ENCODE measurements at places on chromosomes 2 and 18.

GRCh38 chr2:99794414-99794813 lies 304.6 kb upstream of the REV1 start:
- DNase-seq: no peak

DNA sequence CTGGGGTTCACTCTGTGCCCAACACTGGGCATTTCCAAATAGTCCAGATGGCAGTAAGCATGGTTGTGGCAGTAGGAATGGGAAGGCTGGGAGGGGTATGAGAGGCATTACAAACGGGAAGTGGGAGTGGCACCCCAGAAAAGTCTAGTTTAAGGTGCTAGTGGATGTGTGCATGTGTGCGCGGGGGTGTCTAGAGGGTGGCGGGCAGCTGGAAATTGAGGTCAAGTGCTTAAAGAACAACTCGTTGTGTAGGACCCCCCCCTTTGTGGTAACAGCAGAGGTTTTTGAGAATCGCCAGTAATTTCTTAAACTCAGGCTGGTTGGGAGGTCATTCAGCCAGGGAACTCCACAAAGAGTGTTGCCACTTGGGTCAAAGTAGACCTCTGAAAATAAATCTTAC lies 69.9 kb downstream of the RHBDD1 start:
- no peak for DNase-seq

DNA sequence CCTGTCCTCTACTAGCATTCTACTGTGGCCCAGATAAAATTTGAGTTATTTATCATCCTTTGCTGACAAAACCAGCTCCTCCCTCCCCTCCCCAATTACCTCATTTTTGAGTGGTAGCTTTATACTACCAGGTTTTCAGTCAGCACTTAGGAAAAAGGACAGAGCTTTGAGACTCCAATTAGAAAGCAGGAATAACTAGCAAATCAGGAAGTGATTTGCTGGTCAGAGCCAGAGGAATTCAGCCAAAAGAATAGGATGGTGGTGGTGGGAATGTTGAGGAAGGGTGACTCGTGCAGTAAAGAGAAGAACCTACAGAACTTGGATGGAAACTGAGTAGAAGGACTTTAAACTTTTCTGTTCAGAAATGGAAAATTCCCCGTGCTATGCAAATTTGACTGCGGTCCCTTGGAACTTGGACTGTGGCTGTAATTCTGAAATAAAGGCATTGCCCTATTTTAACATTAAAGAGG lies 3.7 kb downstream of the MYL12B start:
- DNase-seq: peak; percentile 17

DNA sequence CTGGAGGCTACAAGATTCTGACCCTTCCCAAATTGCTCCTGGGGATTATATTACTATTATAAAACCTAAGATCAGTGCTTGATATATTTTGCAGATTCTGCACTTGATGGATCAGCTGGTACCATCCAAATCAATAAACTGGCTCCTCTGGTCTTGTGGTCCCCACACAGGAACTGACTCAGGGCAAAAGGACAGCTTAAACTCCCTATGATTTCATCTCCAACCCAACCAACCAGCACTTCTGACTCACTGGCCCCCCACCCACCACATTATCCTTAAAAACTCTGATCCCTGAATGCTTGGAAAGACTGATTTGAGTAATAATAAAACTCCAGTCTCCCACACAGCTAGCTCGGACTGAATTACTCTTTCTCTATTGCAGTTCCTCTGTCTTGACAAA lies 82.1 kb downstream of the TMEM163 start:
- no peak for DNase-seq

DNA sequence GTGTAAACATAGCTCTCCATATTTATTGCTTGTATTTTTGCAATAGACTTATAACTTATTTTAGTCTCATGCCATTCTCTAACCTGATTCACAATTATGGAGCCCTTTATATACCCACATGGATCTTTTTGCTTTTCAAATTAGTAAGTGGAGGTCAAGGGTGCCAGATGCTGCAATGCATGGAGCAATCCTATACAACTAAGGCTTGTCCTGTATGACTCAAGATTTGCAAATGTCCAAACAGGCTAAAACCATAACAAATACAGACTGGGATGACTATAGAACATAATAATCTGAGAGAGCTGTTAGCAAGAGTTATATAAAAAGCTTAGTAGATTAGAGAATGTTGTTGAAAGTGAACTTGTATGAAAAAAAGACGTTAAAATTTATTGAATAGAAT lies 690.4 kb upstream of the NRXN1 start:
- no peak for DNase-seq

GRCh38 chr2:144571770-144572169 lies 51.9 kb upstream of the ZEB2 start:
- no peak for DNase-seq

GRCh38 chr2:162490761-162491470 lies 147.0 kb downstream of the GCA start:
- DNase-seq: no peak

DNA sequence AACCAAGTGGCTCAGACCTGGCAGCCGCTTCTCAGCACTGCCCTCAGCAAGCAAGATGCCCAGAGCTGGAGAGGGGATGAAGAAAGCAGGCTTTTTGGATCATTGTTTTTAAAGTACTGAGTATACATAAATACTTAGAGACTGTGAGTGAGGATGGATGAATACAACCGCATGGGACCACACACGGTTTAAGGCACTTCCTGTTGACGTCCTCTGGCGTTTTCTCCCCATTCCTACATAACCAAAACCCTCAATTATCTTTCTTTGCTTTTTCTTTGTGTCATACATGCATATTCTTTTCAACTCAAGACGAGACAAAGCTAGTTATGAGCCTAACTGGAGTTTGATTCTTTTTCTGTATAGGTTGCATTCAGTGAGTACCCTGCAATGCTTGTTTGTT lies 198.4 kb downstream of the GALR1 start:
- DNase-seq: no peak

DNA sequence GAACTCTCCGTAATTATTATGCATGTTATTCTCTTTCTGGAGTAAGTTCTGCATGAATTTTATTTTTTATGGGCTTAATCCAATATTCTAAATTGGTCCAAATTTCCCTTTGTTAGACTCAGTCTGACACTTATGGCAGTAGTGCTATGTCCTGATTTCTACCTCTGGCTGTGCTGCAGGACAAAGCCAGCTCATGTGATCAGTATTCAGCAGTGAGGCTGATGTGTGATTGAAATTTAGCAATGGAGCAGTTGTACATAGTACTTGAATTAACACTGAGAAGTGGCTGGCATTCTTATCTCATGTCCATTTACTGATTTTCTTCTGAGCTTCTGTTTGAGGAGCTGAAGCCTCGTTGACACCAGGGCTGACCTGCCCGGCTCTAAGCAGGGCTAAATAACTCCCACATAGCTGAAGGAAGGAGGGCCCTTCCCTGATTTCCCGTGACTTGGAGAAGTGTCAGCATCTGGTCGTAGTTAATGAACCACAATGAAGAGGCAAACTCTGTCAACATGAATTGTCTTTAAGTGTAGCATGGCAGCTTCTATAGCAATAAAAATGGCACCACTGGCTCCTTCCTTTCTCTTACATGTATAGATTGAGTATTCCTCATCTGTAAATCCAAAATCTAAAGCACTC lies 159.0 kb upstream of the RASGRP3 start:
- no peak for DNase-seq

GRCh38 chr2:219010162-219010756 lies 17.0 kb upstream of the CRYBA2 start:
- peak; percentile 63 for DNase-seq

DNA sequence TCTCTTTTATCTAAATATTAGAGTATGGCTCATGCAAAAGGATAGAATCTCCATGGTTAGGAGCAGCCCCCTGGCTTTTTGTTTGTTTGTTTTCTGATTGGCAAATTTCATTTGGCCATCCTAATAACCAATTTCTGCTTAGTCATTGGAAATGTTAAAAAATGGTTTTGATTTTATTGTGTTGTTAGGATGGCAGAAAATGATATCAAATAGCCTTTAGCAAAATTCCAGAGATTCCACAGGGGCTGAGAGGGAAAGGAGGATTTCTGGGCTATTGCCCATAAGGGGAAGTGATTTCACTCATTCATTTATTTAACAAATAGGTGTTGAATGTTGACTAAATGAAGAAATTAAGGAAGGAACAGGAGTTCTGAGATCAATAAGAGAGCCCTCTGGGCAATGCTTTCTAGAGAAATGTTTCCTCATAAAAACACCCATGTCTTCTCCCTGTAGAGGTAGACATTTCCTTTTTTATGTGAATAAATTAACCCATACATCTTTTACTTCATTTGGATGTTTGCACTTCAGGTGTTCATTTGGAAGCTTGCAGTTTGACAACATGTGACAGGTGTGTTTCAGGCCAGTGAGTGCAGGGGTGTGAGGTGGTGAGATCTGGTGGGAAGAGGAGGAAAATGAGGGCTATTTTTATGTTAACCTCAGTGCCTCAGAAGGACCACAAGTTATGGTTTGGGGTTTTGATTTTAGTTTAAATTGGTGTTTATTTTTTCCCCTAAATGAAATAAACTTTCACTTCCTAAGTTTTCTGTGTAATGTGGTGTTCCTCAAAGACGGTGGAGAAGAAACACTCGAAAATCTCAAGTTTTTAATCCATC lies 61.7 kb upstream of the EPC2 start:
- no peak for DNase-seq

DNA sequence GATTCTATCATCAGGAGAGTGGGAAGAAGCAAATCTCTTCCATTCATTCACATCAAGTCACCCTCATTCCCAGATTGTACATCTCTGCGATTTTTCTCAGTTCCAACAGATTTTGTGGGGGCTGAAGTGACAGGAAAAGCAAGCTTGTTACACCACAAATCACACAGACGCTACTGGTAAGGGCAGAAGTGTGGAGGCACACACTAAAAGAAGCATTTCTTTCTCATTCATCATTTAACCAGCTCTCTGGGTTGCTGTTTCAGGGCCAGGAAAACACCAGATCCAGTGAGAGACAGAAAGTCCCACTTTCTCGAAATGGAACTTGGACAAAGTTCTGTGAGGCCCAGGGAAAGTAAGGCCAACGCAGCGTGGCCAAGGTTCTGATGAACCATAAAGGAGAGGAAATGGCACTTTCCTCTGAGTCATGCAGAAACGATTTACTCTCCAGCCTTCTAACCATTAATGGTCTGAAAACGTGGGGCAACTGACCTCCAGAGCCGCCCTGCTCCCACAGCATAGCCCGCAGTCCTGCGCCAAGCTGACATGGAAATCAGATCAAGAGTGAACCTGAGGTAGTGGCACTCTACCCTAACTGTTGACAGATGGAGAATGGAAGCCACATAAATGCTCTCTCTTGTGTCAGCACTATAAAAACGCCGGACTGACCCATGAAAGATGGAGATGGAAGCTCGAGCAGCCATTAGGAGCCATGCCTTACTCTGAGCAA lies 191.0 kb downstream of the C1D start:
- peak; percentile 30 for DNase-seq
